ENCODE measurements at places on chromosomes 13 and 19. TPM values are rescaled to one million over a fixed set of nuclear protein-coding genes. Genes with fewer than 3 reads are reported as not detected.

ELL gene
- 13.4 TPM for total RNA-seq

SLC15A1 gene
- 0.81 TPM for total RNA-seq

ZNF471 gene
- total RNA-seq: not detected

FGF22 gene
- total RNA-seq: not detected

PDX1 gene
- not detected for total RNA-seq

FCGBP gene
- 0.59 TPM for total RNA-seq

MBD3L3 gene
- total RNA-seq: not detected

RNF113B gene
- total RNA-seq: not detected

CGB3 gene
- not detected for total RNA-seq

GIPC3 gene
- 1.7 TPM for total RNA-seq

ARHGEF18 gene
- 51.7 TPM for total RNA-seq

FAM216B gene
- total RNA-seq: not detected

GSX1 gene
- total RNA-seq: not detected

PNMA8A gene
- total RNA-seq: 32.5 TPM

ZSCAN18 gene
- 112 TPM for total RNA-seq

KLK4 gene
- total RNA-seq: not detected

CTXN1 gene
- total RNA-seq: 60.1 TPM

RNF17 gene
- not detected for total RNA-seq

FFAR1 gene
- not detected for total RNA-seq

ZC3H13 gene
- 67.4 TPM for total RNA-seq

C5AR1 gene
- total RNA-seq: not detected

LGALS16 gene
- total RNA-seq: not detected

BEST2 gene
- 0.61 TPM for total RNA-seq

ACOD1 gene
- total RNA-seq: not detected

HPN gene
- 47.1 TPM for total RNA-seq

KLK15 gene
- total RNA-seq: not detected

SIGLEC9 gene
- total RNA-seq: not detected

CEACAM16 gene
- total RNA-seq: not detected

DNAAF3 gene
- 8.7 TPM for total RNA-seq

PBX4 gene
- total RNA-seq: 7.1 TPM

ZNF112 gene
- total RNA-seq: 6.2 TPM

TMPRSS9 gene
- 0.73 TPM for total RNA-seq

WDR62 gene
- 35.9 TPM for total RNA-seq

UHRF1 gene
- 58.4 TPM for total RNA-seq

LILRB5 gene
- not detected for total RNA-seq

LMTK3 gene
- total RNA-seq: 14.5 TPM

LMO7 gene
- total RNA-seq: 8.5 TPM

OSCAR gene
- 0.20 TPM for total RNA-seq

ZNF682 gene
- total RNA-seq: 28.5 TPM

FBXW9 gene
- total RNA-seq: 14.7 TPM

TMEM38A gene
- 6.8 TPM for total RNA-seq

ZNF823 gene
- 10.6 TPM for total RNA-seq

LILRB1 gene
- total RNA-seq: not detected

KIR3DL1 gene
- total RNA-seq: not detected

ZNF610 gene
- total RNA-seq: 15.2 TPM

FCHO1 gene
- total RNA-seq: 6.1 TPM

RNF225 gene
- 0.38 TPM for total RNA-seq

COL4A1 gene
- total RNA-seq: 688 TPM

URAD gene
- total RNA-seq: not detected
